T-cell (primary cell): ENCODE measurements at places on chromosomes 3 and 15.

DNA sequence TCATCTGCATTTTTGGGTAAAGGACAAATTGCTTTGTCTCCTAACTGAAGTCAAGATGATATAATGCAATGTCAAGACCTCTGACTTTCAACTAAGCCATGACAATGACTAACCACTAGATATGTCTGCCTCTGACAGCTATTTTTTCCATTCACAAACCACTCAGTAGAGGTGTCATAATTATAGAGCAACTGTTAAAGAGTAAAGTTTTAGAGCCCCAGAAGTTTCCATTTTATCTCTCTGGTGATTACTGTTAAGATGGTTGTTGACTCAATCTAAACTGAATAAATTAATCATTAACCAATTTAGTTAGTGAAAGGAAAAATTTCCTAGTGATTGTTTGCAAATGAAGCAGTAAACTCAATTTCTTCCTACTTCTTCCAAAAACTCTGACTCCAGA, 779.9 kb downstream of the GRM7 start:
- no peak for DNase-seq

- DNase-seq = no peak
Measured at GRCh38 chr3:2061360-2061759, 37.3 kb upstream of the CNTN4 start.

- peak; percentile 55 for DNase-seq
Measured at GRCh38 chr3:15858547-15859506, 61.0 kb upstream of the ANKRD28 start.

DNA sequence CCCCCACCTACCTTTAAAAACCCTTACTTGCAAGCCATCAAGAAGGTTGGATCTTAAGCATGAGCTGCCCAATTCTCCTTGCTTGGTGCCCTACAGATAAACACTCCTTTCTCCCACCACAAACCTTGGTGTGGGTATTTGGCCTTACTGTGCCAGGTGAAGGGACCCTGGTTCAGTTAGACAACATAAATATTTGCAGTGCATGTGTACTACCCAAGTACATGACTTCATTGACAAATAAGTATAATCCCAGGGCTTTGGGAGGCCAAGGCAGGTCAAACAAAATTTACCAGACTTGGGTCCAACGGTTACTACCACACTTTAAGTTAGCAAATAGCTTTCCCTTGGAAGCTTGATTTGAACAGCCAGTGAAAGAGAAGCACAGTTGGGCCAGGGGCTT, 9.3 kb upstream of the CNOT10 start:
- DNase-seq = no peak

GRCh38 chr3:123764647-123765046, 119.5 kb downstream of the MYLK start:
- DNase-seq = no peak

DNA sequence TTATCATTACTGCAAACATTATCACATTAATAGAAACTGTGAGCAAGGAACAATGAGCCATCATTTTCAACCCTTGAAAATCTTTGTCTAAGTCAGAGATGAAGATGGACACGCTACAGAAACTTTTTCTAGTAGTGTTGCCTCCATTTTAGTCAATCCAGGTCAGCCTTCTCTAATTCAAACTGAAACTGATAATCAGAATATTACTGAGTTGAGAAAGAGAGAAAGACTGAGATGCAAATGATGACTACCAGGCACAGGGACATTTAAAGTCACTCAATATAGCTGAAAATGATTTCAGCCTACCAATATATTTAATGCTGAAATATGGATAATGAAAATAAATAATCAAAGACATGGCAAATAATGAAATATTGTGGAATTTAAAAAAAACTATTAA, 261.4 kb downstream of the GBE1 start:
- no peak for DNase-seq

GRCh38 chr15:92719021-92719420, 63.4 kb upstream of the FAM174B start:
- DNase-seq = no peak

GRCh38 chr3:192914848-192915247, 2.8 kb downstream of the MB21D2 start:
- no peak for DNase-seq
